NCI-H1092 (cell line): ENCODE measurements at places on chromosomes 12 and 14.
A peak's percentile ranks its signal among the peaks of the same experiment; 100 is the strongest.

- peak; percentile 9 for DNase-seq
These were observed 527.2 kb downstream of the NRXN3 start for GRCh38 chr14:78697341-78697740.

DNA sequence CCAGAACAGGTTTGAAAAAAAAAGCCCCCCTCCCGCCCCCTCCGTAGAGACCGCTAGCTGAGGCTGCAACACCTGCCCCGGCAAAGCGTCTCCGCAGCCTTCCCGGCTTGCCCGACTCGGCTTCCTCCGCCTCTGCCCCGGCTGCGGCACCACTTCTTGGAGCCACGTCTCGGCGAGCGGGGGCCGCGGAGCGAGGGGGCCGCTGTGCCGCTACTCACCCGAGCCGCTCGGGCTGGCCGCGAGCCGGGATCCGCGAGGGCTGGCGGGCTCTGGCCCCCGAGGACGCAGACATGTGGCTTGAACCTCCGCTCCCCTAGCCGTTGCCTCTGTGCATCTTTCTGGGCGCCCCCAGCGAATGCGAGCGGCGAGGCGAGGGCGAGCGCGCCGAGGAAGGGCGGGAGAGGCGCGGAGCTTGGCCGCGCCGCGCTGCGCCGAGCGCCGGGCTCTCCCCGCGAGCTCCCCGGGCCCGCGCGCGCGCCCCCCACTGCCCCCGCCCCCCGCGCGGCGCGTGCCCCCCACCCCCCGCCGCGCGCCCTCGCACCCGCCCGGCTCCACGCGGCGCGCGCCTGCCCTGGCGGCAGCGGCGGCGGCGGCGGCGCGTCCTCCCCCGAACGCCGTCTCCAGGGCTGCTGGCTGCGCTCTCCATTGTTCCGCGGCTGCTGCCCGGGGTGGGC lies 249.5 kb downstream of the APAF1 start:
- DNase-seq: peak; percentile 14

GRCh38 chr12:107007411-107007810 lies 20.5 kb upstream of the MTERF2 start:
- DNase-seq: no peak

DNA sequence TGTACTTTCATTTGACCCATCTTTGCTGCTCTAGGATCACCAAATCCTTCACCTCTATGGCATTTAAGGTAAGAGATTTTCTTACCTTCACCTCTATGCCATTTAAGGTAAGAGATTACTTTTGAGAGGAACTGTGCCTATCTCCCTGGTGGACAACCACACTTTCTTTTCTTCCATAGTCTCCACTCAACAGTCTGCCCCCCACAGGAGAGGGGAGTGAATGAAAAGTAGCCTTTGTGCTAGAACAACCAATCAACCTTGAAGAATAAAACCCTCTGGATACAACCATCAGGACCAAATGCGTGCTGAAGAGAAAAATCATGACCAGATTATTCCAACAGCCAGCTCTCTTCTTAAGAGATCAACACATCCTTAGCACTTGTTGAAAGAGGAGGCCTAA lies 258.6 kb upstream of the TMPO start:
- no peak for DNase-seq

DNA sequence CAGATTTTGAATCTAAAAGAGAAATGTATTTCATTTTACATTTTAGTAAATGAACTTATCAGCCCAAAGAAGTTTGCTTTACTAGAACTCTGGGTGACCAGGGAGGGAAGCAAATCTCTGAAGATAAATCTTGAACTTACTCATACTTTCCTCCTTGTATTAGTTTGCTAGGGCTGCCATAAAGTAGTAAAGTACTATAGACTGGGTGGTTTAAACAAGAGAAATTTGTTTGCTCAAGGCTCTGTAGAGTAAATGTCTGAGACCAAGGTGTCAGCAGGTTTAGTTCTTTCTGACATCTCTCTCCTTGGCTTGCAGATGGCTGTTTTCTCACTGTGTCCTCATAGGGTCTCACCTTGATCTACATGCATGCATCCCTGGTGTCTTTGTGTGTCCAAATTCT lies 926.0 kb downstream of the DIO2 start:
- DNase-seq: no peak

GRCh38 chr14:94540031-94540794 lies 21.0 kb upstream of the SERPINA4 start:
- no peak for DNase-seq

DNA sequence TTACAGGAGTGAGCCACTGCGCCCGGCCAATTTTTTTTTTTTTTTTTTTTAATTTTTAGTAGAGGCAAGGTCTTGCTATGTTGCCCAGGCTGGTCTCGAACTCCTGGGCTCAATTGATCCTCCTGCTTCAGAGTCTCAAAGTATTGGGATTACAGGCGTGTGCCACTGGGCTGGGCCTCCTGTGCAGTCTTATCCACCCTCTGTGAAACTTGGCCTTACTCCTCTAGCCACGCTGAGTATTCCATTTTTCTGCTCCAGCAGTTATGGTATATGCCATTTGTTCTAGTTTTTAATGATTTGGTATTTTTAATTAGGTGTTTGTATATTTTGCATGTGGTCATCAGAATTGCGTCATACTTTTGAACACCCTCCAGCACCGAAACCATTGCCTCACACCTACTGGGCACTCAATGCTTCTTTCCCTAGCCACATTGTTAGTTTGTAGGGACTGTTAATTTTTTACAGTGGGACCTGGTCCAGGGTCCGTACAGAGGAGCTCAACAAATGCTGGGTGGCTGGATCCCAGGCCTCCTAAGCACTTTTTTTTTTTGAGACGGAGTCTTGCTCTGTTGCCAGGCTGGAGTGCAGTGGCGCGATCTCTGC lies 11.4 kb downstream of the RIOX1 start:
- DNase-seq: no peak

DNA sequence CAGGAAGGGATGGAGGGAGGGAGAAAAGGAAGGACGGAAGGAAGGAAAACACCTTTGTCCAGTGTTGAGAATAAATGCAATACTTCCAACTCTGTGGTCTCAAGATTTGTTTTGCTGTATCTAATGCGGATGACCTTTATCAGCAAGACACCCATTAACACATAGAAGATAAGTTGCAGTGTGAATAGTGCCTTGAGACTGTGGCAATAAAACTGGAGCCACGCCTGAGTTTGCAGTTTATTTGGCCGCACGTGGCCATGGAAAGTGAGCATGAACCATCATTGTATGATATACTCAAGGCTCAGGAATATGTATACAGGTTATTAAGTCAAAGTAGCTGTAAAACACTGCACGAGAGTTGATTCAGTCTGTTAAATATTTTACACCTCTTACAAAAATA lies 113.6 kb upstream of the EEA1 start:
- DNase-seq: no peak

DNA sequence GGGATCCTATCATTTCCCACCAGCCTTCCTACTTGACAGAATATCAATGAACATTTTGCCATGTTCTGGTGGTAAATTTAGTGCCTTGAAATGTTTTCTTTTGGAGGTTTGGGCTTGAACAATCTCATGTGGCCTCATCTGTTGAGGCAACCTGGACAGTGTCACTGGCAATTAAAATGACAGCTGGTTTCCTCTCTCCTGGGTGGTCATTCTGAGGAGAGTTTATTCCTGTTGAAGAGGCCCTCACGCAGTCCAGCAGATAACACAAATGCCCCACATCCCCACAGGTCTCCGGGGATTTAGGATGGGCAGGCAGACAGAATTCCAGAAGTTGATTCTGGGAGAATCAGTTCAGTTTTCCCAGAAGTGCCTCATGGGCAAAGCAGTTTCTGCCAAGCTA lies 41.9 kb downstream of the MMAB start:
- no peak for DNase-seq

DNA sequence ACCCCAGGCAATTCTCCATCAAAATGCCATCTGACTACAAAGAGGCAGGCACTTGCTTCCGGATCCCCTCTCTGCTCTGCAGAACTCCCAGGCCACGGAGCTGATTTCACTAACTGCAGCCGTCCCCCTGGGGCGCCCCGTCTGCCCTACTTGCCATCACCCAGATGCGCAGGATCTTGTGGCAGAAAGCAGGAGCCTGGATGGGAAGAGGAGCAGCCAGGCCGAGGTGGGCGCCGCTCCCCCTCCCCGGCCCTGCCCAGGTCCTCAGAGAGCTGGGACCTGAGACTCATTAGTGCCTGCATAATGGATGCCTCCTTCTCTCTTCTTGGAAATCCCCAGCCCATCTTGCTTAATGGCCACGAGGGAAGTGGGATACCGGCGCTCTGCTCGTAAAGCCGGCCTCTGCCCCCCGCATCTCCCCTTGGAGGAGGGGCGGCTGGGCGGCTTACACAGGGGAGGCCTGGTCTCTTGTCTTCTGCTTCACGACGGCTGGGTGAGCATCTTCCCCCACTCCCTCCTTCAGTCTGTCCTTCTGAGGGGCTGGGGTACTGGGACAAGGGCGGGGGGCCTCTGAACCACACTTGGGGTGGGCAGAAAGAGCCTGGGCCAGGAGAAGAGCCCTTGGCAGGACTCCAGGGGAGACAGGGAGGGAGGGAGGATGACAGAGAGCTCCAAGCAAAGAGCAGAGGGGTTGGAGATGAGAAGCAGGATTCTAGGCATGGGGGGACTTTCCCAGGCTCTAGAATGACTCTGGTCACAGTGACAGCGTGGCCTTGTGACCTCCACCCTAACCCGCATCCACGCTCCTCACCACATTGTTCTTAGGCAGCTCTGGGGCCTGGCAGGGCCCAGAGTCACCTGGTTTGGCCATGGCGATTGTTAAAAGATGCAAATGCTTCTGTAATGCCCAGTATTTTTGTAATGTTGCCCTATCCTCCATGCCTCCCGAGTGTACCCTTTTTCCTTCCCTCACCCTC lies 19.4 kb upstream of the EML1 start:
- no peak for DNase-seq

DNA sequence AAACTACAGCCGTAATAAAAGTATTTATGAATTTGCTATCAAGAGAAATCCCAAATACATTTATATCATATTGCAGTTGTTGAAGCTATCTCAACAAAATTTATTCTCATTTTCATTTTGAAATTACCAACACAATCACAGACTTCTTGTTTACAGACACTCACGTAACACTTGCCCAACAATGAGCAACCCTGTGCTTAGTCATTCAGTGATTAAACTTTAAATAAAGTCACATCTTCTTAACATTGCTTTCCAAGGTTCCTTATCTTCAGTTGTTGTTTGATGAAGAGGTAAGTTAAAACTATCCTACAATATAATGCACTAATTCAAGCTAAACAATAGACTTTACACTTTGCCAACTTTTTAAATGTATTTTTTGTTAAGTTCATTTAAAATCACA lies 601.8 kb downstream of the SLC16A7 start:
- no peak for DNase-seq

DNA sequence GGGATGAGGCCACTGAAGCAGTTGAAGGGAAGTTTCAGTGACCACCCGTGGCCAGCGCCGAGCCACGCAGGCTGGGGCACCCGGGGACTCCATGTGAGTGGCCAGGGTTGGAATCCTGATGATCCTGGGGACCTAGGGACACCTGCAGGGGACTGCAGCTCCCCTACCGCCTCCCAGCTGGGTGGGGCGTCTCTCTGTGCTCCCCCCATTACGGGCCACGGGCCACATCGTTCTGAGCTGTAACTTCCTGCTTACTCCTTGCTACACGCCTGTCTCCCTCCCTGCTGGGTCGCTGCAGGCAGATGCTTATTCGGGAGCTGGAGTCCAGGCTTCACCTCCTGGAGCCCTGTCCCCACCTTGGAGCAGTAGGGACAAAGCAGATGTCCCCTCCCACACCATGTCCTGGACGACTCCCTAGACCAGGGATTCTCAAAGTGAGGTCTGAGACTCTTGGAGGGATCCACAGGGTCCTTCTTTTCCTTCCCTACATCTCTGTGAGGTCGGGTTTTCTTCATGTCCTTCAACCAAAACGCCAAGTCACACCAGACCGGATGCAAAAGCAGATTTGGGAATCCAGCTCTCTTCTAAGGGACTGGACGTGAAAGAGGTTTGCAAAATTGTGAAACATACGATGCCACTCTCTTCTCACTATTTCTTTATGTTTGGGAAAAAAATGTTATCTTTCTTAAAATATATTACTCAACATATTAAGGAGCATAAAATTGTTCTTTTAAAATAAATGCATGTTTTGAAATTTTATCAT lies 85.9 kb upstream of the NCOR2 start:
- DNase-seq: no peak

GRCh38 chr14:65566820-65567522 lies 154.4 kb downstream of the FUT8 start:
- DNase-seq: no peak

GRCh38 chr12:66162701-66163100 lies 7.1 kb downstream of the TMBIM4 start:
- DNase-seq: no peak

DNA sequence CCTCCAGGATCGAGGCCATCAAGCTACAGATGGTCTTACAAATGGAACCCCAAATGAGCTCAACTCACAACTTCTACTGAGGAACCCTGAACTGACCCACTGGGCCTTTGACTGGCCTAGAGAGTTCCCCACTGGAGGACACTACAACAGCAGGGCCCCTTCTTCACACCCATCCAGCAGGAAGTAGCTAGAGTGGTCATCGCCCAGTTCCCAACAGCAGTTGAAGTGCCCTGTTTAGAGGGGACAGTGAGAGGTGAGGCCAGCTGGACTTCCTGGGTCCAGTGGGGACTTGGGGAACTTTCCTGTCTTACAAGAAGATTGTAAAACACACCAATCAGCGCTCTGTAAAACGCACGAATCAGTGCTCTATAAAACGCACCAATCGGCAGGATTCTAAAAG lies 247.9 kb upstream of the BTG1 start:
- DNase-seq: no peak

GRCh38 chr14:19917955-19918518 lies 2.4 kb upstream of the OR4K5 start:
- DNase-seq: no peak

- DNase-seq: no peak
These were observed 142.1 kb downstream of the KIF21A start for GRCh38 chr12:39300799-39301198.
